NB4 (cell line): ENCODE measurements at places on chromosomes 13 and 19.

DNA sequence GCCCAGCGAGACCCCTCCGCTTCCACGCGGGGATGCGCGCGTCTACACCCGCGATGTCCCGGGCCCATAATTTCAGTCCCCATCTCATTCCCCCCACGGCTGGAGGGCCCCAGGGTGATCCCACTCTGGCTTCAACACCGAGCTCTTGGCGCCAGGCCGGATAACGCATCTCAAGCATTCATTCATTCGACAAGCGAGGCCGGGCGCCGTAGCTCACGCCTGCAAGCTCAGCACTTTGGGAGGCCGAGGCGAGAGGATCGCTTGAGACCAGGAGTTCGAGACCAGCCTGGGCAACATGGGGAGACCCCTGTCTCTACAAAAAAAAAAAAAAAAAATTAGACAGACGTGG lies 5.9 kb downstream of the ANGPTL6 start:
- no peak for DNase-seq

DNA sequence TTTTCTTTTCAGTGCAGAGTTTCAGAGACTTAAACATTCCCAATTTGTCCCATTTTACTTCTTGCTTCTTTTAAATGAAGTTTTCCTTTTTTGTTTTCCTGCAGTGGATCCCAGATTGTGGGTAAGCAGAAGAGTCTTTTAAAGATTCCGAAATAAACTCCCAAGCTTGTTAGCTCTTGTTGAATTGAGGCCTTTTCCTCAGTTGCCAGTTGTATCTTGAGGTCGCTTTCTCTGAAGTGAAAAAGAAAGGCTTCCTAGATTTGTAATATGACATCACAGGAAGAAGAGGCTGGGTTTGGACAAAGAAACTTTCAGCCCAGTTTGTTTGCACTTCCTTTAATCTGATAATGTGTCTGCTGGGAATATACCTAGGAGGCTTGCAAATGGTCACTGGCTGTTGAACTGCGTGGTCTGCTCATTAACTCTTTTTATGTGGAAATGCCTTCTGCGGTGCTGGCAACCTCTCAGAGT lies at the start of gene LPAR6:
LPAR6 (minus strand) TSS at position 233 of the 471 bp plus-strand sequence. CDS start 690 bp downstream, outside the sequence.
- DNase-seq, result peak; percentile 67

GRCh38 chr19:33446330-33447293 lies 73.1 kb downstream of the CEBPG start:
- DNase-seq, result no peak

GRCh38 chr19:19115954-19116353 lies 22.3 kb downstream of the TMEM161A start:
- DNase-seq, result peak; percentile 54

DNA sequence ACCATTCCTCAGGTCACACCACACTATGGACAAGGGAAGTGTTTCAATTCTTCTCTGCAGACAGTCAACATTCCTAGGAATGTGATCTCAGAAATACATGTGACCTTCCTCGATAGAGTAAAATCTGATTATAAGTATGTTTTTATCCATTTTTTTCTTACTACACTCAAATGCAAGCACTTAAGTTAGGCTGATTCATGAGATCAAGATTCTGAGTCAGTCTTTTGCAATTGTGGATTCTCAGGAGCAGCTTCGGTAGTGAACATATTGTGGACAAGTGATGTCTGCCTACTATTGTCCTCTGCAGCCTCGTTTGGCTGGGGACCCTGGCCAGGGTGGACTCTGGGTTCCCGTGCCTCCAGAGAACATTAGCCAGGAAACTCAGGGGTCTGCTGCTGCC lies 3.2 kb downstream of the SERPINE3 start:
- no peak for DNase-seq

DNA sequence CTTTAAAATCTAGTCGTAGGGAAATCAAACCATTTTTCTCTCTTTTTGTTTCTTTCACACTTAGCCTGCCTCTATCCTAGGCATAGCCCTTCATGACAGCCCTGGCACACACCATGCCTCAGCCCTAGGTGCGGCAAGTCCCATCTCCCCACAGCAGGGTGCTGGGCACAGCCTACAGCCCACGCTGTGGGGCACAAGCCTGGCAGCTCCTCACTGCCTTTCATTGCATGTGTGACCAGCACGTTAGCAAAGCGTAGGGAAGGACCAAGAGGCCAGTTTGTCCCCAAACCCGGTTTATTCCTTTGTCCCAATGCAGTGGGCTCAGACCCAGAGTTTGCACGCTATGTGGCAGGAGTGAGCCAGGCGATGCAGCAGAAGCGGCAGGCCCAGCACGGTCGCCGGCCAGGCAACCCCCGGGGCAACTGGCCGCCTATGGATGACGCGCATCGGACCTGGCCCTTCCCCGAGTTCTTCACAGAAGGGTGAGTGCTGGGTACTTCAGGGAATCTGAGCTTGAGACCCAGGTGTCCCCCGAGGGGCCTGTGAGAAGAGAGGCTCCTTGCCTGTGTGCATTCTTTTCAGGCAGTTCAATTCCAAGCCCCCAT lies 17.3 kb upstream of the GPI start:
- no peak for DNase-seq

DNA sequence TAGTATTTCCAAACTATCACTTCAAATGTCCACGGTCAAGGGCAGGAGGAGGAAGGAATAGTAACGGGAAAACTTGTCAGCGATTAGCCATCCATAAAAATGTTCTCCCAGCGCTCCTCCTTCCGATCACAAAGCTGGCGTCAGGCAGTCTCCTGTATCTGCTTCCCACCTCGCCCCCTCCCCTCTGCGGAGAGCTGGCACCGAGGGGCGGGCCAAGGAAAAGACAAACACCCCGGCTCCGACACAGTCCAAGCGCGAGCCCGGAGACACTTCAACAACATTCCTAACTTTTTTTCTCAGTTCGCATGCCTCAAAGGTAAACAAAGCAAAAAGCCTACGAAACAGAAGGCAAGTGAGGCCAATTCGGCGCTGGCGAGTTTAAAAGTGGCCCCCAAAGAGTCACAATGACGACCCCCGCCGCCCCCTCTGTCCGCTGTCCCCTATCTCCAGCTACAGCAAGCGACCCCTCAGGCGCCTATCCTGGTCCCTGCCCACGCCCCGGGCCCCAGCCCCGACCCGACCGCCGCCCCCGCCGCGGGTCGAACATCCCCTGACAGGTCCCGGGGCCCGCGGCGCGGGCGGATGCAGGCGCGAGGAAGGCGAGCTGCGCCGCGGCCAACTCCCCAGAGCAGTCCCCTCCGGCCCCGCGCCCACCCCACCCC lies 736 bp downstream of the SMAD9 start:
- DNase-seq, result no peak

DNA sequence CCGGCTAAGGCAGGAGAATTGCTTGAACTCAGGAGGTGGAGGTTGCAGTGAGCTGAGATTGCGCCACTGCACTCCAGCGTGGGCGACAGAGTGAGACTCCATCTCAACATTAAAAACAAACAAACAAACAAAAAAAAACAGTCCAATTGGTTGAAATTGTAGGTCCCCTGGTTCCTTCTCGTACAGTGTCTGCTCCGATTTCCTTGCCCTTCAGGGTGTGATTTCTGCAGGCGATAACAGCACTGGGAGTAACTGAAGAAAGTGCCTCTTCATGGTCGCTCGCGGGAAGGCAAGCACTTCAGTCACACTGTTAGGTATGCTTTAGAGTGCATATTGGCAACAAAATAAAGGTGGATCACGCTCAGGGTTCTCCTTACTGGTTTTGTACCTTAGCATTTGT lies 39.7 kb downstream of the TPT1 start:
- no peak for DNase-seq

GRCh38 chr19:46975011-46975924 lies 44.4 kb upstream of the NPAS1 start:
- no peak for DNase-seq

DNA sequence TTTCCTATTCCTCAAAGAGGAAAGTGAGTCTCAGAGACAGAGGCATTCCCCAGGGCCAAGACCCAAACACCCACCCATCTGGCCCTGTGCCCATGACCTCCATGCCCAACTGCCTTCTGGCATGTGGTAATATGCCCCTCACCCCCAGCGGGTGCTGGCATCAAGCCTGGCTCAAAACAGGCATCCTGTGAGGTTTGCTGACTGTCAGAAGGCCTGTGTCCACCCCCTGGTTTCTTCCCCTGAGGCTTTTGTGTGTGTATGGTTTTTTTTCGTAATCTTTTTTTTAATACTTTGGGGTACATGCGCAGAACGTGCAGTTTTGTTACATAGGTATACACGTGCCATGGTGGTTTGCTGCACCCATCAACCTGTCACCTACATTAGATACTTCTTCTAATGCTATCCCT lies 7.6 kb upstream of the KANK2 start:
- DNase-seq, result no peak

DNA sequence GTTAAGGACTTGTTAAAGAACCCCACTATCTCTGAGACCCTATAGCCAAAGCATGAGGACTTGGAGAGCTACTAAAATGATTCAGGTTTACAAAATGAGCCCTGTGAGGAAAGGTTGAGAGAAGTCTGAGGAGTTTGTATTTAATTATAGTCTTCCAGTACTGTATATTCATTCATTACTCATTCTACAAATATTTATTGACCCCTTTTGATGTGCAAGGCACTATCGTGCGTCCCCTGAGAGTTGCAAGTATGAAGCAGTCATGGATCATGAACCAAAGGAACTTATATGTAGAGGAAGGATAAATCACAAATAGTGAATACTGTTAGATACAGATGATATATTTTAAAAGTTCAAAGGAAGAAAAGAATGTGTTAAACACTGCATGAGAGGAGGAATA lies 84.4 kb downstream of the DNAJC15 start:
- no peak for DNase-seq

DNA sequence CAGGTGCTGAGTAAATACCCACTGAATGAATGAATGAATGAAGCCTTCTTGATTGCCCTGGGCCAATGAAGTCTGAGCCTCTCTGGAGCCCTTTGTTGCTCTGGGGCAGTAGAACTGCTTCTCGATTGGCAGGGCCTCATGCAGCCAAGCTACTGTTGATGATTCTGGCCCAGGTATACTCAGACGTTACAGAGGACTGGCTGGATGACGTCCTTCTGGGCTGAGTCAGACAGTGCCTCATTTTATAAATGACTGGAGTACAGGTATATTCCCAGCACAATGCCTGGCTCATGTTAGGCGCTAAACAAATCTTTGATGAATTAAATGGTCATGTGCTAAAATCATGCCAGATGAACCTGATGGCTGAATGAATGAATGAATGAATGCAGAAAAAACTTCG lies 243.8 kb upstream of the MAB21L1 start:
- DNase-seq, result no peak

GRCh38 chr19:1851654-1852580 lies 3.6 kb upstream of the REXO1 start:
- DNase-seq, result no peak

DNA sequence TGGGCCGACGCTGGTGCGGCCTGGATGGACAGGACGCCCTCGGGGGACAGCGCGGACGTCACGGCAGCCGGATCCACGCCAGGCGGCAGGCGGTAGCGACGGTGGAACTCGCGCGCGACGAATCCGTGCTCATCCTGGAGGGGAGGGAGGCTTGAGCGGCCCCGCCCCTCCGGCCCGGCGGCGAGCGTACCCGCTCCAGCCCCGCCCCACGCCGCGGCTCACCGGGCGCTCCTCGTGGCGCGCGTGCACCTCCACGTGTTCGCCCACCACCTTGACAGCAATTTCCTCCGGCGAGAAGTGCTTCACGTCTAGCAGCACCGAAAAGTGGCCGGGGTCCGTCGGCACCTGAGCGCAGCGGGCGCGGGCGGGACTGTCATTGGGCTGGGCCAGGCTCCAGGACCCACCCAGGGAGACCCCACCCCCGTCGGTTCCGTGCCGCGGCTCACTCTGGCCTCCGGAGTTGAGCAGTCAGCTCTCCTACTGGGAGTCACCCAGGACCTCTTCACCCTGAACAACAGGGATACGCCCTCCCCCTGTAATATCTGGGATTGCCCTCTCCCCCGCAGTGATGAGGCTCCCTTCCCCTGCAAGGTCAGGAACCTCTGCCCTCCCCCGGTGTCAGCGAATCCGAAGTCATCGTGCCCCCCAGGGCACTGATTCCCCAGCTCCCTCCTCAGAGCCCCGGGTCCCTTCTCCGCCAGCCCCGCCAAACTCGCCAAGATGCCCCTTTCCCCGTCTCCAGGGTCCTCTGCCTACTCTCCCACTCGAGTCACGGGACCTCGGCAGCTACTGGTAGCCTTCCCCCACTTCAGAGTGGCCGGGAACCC lies 1.1 kb downstream of the HSPB6 start:
- DNase-seq, result no peak

GRCh38 chr19:16376649-16377048 lies 52.0 kb downstream of the KLF2 start:
- no peak for DNase-seq
